ENCODE measurements at places on chromosomes 2 and 18. TPM values are rescaled to one million over a fixed set of nuclear protein-coding genes. Genes with fewer than 3 reads are reported as not detected.

ZBTB7C gene
- 0.46 TPM for total RNA-seq

BCL11A gene
- total RNA-seq: 0.20 TPM

NIF3L1 gene
- total RNA-seq: 22.7 TPM

NR4A2 gene
- 0.40 TPM for total RNA-seq

STARD6 gene
- total RNA-seq: not detected

Measured in smooth muscle cell of the pulmonary artery (primary cell).